Myometrial cell (primary cell): ENCODE measurements at places on chromosomes 11 and 22. TPM values are rescaled to one million over a fixed set of nuclear protein-coding genes. Genes with fewer than 3 reads are reported as not detected.

The CSF2RB gene
- total RNA-seq: not detected in 2 replicates

The OR4A16 gene
- total RNA-seq: not detected in 2 replicates

The RFPL2 gene
- not detected in 2 replicates for total RNA-seq

The APOBEC3B gene
- 28.5 and 29.6 TPM in 2 replicates for total RNA-seq

The PKNOX2 gene
- under 0.01 TPM in 1 of 2 replicates, not detected in the other for total RNA-seq

The CST6 gene
- total RNA-seq: not detected in 2 replicates

The DEPDC7 gene
- 8.9 and 11.8 TPM in 2 replicates for total RNA-seq

The KCNE3 gene
- 0.86 and 0.89 TPM in 2 replicates for total RNA-seq

The ASPHD2 gene
- total RNA-seq: 0.86 and 0.89 TPM in 2 replicates

The MFRP gene
- not detected in 2 replicates for total RNA-seq

The BDNF gene
- 2.0 and 3.7 TPM in 2 replicates for total RNA-seq

The OR2D2 gene
- not detected in 2 replicates for total RNA-seq

The TRIM51 gene
- not detected in 2 replicates for total RNA-seq

The DHCR7 gene
- total RNA-seq: 168 and 180 TPM in 2 replicates

The UCP3 gene
- total RNA-seq: under 0.01 TPM in 1 of 2 replicates, not detected in the other

The RFPL1 gene
- not detected in 2 replicates for total RNA-seq

The ABCG4 gene
- total RNA-seq: under 0.01 and 0.29 TPM in 2 replicates

The THY1 gene
- total RNA-seq: 281 and 436 TPM in 2 replicates

The MMP7 gene
- total RNA-seq: 0.71 TPM in 1 of 2 replicates, not detected in the other

The RASGRP2 gene
- 0.58 and 5.0 TPM in 2 replicates for total RNA-seq

The XKR3 gene
- total RNA-seq: not detected in 2 replicates

The OR56A1 gene
- total RNA-seq: not detected in 2 replicates

The KCNC1 gene
- total RNA-seq: not detected in 2 replicates

The PDE2A gene
- 0.18 and 0.86 TPM in 2 replicates for total RNA-seq

The MS4A3 gene
- total RNA-seq: not detected in 2 replicates

The PHOX2A gene
- 1.2 TPM in 1 of 2 replicates, not detected in the other for total RNA-seq
